Tibial nerve (tissue), 4 donors: ENCODE measurements at places on chromosomes 3 and 15. TPM values are rescaled to one million over a fixed set of nuclear protein-coding genes. Genes with fewer than 3 reads are reported as not detected.

- DNase-seq = no peak
Observed at GRCh38 chr15:26866298-26867199, at the start of gene GABRA5. Gene GABRA5, plus strand, starts transcription at chr15:26867062. Its CDS starts 2,187 bp downstream, at chr15:26869249.

GRCh38 chr3:5929027-5929426 lies 741.5 kb downstream of the EDEM1 start:
- no peak for DNase-seq

DNA sequence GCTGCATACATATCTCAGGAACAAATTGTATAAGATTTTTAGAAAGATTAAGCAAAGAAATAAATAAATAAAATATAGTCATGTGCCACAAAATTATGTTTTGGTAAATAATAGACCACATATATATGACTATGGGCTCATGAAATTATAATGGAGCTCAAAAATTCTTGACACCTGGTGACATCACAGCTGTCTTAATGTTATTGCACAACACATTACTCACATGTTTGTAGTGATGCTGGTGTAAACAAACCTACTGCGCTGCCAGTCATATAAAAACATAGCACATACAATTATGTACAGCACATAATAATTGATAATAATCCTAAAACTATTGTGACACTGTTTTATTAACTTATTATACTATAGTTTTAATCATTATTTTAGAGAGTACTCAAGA lies 1159.1 kb downstream of the SI start:
- no peak for DNase-seq

GRCh38 chr15:50390554-50391264 lies 33.5 kb upstream of the USP8 start:
- no peak for DNase-seq

- DNase-seq = no peak
Observed at GRCh38 chr15:28228096-28228495, 93.9 kb downstream of the HERC2 start.

- DNase-seq = no peak
Observed at GRCh38 chr3:139482206-139482605, 5.9 kb upstream of the RBP2 start.

GRCh38 chr3:152399374-152399773 lies 130.6 kb downstream of the MBNL1 start:
- no peak for DNase-seq

GRCh38 chr3:159616234-159616825 lies 372.3 kb upstream of the IL12A start:
- DNase-seq = no peak

DNA sequence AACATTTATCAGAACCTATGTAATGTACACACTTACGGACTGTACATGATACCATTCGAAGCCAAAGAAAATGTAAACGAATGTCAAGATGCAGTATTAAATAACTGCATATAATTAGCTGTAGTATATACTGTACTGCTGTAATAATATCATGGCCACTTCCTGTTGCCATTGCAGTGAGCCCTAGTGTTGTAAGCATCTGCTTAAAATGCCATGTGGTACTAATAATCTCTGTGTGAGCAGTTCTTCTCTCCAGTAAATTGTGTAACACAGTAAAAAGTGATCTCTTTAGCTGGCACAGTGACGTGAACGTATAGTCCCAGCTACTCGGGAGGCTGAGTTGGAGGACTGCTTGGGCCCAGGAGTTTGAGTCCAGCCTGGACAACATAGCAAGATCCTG lies 8.6 kb downstream of the SPG11 start:
- DNase-seq = no peak

GRCh38 chr3:107904536-107905066 lies 186.2 kb downstream of the CD47 start:
- no peak for DNase-seq

DNA sequence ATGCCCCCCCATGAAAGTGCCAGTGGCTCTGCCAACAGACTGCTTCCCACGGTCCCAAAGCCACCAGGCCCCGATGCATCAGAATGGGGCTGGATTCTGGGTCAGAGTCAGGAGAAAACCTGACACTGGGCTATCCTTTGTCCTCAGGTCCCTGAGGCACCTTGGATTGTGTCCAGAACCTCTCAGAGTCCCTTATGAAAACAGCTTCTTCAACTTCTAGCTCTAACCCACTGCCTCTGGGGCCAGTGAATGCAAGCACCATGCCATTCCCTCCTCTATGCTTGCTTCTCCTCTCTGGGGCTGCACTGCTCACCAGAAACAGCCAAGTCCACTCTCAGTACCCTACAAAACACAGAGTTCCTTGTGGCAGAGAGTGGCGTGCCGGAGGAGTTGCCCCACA lies 9.9 kb downstream of the CRABP1 start:
- DNase-seq = no peak

DNA sequence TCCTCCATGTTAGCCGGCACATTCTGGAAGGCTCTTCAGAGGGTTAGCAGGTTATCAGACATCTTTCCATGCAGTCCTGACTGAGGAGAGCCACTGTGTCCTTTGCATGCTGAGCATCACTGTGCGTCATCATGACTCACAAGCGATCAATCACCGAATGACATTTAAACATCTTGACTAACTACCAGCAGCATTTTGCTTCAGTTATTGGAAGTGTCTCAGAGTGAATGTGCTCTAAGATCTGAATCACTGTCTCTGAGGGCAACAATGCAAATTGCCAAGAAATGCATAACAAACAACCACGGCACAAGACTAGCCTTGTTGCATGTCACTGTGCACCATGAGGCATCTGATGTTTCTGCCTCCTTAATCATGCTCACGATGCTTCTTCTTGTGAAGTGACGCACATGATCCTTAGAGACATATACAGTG lies 18.3 kb upstream of the ATP8B4 start:
- no peak for DNase-seq

GRCh38 chr3:116233711-116234357 lies 211.5 kb downstream of the LSAMP start:
- no peak for DNase-seq

DNA sequence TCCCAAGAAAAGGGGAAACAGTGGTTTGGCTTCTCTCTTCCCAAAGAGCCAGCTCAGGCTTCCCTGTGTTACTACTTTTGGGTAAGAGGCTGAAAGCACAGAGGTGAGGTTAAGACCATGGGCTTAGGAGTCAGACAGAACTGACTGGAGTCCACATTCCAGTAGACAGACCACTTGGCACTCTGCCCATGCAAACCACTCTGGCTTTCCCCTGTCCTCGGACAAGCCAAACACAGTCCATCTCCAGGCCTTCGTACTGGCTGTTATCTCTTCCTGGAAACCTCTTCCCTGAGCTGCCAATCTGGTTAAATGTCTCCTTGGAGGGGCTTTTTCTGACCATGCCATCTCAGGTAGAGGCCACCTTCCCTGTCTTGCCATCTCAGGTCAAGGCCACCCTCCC lies 53.1 kb upstream of the FAM3D start:
- no peak for DNase-seq

Gene SLC22A13
- total RNA-seq = not detected

Gene ARHGAP31
- total RNA-seq = 40.5 TPM

Gene TRH
- total RNA-seq = not detected

Gene RTP3
- total RNA-seq = not detected

Gene TIMP4
- total RNA-seq = 124 TPM

Gene HGD
- not detected for total RNA-seq
